Epithelial cell of proximal tubule (primary cell): ENCODE measurements at places on chromosomes 12 and 14. TPM values are rescaled to one million over a fixed set of nuclear protein-coding genes. Genes with fewer than 3 reads are reported as not detected.

LMNTD1 gene
- not detected in 2 replicates for total RNA-seq

FRS2 gene
- total RNA-seq = 14.0 and 28.9 TPM in 2 replicates

RD3L gene
- not detected in 2 replicates for total RNA-seq

ERBB3 gene
- total RNA-seq = 14.3 and 24.2 TPM in 2 replicates

KIF5A gene
- 0.46 and 0.51 TPM in 2 replicates for total RNA-seq

DNAH10 gene
- total RNA-seq = 0.17 TPM in 1 of 2 replicates, not detected in the other

LTBR gene
- total RNA-seq = 108 and 152 TPM in 2 replicates

TOX4 gene
- total RNA-seq = 28.2 and 28.8 TPM in 2 replicates

OR10G3 gene
- total RNA-seq = not detected in 2 replicates

COX8C gene
- not detected in 2 replicates for total RNA-seq

- no peak for DNase-seq
These were observed 101.3 kb downstream of the FOXN3 start for GRCh38 chr14:89315493-89316470.

- DNase-seq = no peak
These were observed 87.4 kb downstream of the NAV3 start for GRCh38 chr12:77918046-77918445.

DNA sequence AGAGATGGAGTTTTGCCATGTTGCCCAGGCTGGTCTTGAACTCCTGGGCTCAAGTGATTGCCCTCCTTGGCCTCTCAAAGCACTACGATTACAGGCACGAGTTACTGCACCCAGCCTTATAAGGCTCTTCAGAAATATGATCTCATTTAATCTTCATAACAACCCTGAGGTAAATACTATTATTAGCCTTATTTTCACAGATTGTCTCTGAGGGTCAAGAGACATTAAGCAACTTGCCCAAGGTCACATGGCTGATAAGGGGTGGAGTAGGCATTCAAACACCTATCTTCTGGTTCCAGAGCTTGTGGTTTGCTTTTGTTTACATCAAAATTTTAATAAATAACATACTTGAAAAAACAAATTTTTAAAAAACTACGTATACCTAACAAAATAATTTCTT is 5.1 kb downstream of the PRKAG1 start:
- no peak for DNase-seq

GRCh38 chr12:32201976-32202375 is 95.3 kb downstream of the BICD1 start:
- DNase-seq = no peak

DNA sequence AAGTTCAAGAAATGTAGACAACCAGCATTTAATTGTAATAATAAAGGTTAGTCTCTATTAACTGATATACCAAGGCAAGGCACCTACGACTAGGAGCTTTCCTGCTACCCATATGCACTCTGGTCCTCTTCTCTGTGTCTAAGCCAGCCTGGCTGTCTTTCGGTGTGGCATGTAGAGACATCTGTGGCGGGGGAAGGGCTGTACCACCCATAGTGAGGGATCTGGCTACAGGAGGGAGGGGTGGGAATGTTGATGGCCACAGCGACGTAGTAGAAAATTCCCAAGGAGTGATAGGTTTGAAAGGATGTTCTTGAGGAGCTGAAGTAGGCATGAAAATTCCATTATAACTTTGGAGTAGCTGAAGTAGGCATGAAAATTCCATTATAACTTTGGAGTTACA is 344.2 kb downstream of the ATP23 start:
- DNase-seq = no peak

DNA sequence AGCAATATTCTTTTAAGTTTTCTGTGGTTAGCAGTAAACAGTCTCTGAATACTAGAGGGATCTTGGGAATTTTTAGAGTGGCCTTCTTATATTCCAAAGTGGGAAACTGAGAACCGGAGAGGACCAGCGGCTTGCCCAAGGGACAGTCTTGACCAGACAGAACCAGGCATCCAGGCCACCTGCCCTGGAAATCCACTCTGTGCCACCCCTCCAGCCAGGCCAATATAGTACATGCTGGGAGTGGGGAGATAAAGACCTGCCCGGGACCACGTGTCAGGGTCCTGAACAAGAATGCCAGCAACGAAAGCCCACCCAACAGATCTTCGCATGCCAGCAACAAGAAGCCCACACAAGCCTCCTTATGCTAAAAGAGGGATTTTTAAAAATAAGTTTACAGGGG is 49.4 kb upstream of the RIN3 start:
- no peak for DNase-seq

GRCh38 chr12:72037006-72037795 is 98.6 kb downstream of the TPH2 start:
- no peak for DNase-seq

- no peak for DNase-seq
These were observed 623 bp upstream of the TSPAN8 start for GRCh38 chr12:71158361-71158882.

GRCh38 chr14:61120576-61120975 is 139.5 kb downstream of the SLC38A6 start:
- DNase-seq = no peak

GRCh38 chr14:102081231-102082080 is 5.4 kb downstream of the HSP90AA1 start:
- DNase-seq = no peak

DNA sequence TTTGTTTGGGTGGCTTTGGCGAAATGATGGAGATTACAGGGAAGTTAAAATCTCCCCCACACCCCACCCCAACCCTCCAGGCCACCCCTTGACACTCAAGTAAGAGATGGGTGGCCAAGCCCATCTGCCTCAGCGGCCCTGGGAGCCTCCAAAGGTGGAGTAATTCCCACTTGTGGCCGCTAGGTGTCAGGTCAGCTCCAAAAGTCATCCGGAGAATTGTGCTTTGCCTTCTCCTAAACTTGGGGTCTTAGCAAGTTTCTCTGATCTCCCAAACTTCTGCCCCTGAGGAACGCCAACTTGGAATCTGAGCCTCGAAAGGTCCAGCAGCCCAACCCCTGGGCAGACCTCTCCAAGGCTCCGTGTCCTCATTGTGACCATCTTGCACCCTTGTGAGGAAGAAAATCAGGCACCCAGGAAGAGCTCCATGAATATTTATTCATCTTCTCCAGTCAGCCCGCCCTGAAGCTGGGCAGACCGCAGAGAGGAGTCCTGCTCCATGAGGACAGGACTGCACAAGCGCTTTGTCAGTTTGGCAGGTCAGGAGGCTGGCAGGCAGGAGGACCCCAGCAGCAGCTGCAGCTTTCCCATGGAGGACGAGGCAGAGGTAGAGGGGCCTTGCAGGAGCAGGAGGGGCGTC is 46.7 kb downstream of the LRRC74A start:
- DNase-seq = no peak

DNA sequence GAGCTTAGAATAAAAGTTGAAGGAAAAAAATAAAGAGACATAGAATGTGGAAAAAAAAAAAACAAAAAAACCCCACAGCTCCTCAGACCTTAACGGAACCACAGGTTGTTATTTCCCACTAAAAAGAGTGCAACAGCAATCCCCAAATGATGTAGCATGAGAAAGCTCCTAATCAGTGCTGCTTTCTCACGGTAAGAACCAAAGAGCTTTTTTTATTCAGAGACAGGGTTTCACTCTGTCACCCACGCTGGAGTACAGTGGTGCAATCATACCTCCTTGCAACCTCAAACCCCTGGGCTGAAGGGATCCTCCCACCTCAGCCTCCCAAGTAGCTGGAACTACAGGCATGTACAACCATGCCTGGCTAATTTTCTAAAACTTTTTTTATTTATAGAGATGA is 13.3 kb downstream of the NDUFA12 start:
- no peak for DNase-seq

DNA sequence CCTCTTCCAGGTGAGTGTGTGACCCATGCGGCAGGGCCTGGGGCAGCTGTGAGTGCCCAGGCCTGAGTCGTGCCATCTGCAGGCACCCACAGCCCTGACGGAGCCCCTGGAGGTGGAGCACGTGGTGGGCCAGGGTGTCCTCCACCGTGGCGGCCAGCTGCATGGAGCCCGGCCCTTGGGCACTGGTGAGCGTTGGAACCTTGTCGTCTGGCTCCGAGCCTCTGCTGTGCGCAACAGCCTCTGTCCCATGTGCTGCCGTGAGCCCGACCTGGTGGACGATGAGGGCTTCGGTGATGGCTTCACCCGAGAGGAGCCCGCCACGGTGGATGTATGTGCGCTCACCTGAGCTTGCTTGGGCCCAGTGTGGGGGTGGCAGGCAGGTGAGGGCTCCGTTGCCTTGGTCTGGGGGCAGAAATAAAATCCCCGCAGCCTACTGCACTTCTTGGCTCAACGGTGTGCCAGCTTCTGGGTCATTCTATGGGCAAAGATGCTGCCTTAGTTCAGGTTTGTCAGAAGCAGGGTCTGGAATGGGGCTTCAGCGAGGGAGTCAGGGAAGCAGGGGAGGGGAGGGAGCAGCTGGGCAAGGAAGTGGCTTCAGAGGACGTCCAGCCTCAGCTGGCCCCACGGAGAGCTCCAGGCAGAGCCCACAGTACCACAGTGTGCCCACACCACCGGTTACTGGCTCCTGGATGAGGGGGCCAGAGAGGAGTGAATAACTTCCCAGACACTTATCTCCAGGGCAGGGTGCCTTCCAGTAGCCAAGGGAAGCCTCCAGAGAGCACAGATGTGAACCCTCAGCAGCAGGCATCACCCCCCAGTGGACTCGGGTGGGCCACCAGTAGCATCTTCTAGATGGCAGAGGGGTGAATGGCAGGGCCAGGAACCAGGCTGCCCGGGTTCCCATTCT is 1.2 kb upstream of the ARL6IP4 start:
- no peak for DNase-seq

DNA sequence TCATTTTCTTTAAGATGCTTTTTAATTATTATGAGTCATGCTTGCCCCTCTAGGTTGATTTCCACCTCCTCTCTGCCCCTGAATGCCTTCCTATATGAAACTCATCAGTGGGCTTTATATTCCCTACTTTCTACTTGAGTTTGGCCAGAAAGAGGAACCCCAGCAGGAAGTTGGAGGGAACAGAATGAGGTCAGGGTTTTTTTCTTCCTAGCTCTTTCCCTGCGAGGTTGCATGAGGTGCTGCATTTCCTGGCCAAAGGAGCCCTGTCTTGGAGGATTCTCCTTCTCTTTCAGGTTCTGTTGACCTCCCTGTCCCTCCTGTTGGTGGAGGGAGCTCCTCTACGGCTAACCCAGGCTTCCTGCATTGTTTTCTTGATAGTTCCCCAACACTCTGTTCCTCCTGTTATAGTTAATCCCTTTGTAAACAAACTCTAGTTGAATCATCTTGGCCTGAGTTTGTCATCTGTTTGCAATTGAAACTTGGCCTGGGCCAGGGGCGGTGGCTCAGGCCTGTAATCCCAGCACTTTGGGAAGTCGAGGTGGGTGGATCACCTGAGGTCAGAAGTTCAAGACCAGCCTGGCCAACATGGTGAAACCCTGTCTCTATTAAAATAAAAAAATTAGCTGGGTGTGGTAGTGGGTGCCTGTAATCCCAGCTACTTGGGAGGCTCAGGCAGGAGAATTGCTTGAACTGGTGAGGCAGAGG is 15.3 kb upstream of the SPIC start:
- DNase-seq = no peak

DNA sequence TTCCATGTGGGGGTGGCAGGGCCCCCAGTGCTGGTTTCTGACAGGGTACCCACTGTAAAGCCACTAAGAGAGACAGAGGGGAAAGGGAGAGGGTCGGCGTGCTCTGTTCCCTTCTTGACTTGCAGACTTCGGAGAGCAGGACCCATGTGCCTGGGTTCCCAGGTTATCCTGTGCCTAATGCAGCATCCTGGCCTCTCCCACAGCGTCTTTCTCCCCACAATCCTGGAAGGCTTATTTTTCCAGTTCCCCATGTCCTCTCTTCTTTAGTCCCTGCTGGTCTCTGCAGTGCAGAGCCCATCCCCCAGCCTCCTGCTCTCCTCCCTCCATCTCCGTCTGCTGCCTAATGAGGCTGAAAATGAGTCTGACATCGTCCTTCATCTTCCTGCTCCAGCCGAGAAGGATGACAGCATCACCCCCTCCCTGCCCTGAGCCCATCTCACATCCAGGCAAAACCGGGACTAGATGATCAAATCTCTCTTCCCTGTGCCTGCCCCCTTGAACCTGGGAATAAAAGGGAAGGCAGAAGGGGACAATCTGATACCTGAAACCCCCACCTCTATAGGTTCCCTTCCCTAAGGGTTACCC is 15.1 kb downstream of the CALCOCO1 start:
- DNase-seq = no peak

DNA sequence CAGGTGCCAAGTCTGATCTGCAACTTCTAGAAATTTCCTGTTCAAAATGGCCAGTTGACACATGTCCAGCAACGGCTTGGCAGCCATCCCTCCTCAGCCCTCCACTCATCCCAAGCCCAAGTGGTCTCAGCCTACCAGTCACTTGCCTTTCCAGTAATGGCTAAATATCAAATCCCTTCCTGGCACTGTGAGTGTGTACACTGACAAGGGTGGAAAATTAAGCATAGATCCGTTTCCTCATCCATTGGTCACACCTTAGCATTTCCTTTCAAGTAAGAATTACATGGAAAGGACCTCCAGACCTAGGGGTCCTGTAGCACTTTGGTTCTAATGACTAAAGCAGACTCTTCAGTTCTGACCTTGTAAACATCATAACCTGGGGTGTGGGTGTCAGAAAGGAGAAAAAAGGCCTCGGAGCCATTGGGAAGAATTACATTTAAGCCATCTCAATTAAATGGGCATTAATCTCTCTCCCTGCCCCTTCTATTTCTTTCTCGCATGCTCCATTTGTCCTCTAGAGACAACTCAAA is 15.4 kb downstream of the LLPH start:
- DNase-seq = no peak

GRCh38 chr12:97408363-97408762 is 54.2 kb upstream of the RMST start:
- DNase-seq = no peak

GRCh38 chr12:50636505-50636904 is 127.4 kb upstream of the ATF1 start:
- no peak for DNase-seq

- no peak for DNase-seq
These were observed 1.6 kb upstream of the INF2 start for GRCh38 chr14:104687601-104688504.

GRCh38 chr14:53692451-53692850 is 264.2 kb downstream of the BMP4 start:
- DNase-seq = no peak

DNA sequence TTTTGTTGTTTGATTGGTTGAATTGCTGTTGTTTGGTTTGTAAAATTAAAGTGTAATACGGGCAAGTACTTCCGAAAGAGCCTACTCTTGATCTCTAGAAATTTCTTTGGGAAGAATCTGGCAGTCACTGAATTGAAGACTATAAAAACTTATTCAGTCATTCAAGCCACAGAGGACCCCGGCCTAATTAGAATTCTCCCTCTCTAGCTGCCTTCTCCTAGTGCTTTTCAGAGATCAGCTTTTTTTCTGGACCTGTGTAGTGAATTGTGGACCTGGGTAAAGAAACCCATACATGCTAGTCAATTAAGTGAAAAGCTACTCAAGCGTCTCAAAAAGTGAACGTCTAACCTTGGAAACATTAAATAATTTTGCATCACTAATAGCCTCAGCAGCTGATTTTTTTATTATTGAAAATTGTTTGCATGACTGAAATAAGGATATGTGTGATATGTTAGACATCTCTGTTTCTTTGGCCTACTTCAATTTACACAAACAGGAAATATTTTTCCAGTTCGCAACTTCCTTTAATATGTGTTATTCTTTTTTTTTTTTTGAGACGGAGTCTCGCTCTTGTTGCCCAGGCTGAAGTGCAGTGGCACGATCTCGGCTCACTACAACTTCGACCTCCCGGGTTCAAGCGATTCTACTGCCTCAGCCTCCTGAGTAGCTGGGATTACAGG is 27.2 kb downstream of the EFCAB11 start:
- DNase-seq = no peak

- DNase-seq = no peak
These were observed 123.2 kb downstream of the FBXL14 start for GRCh38 chr12:1471224-1471623.

GRCh38 chr14:103702497-103703432 is 12.5 kb downstream of the XRCC3 start:
- DNase-seq = no peak

- DNase-seq = no peak
These were observed 10.4 kb upstream of the CKAP4 start for GRCh38 chr12:106258226-106258625.
